OCI-LY7 (cell line): ENCODE measurements at places on chromosomes 4 and X. TPM values are rescaled to one million over a fixed set of nuclear protein-coding genes. Genes with fewer than 3 reads are reported as not detected.

DNA sequence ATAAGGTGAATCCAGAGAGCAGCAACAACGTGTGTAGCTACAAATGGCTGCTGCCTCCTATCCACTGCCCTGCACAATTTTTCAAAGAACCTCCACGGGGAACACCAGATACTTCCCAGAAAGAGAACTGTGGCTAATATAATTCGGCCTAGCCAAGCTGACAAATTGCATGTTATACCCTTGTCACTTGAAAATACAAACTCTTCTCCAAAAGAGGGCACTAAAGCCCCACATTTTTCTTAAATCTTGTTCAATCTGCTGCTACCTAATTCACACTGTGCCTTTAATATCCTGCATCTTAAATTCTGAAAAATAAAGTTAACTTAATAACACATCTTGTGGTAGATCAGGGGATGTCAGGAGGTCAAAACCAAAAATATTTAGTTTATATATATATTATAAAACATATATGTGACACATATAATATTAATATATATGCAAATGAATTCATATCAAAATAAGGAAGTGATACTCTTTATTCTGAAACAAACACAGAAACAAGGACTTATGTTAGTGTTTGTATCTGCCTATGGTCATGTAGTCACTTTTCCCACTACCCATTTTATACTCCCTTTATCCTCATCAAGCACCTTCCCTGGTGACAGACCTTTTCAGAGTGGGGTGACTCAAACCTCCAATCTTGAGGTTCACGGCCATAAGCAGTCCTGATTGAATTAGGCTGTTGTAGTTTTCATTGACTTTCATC is 24.1 kb downstream of the CT45A1 start:
- DNase-seq, result peak; percentile 5

TMLHE gene
- 3.0 and 3.2 TPM in 2 replicates for total RNA-seq

GPRASP3 gene
- total RNA-seq, result not detected in 2 replicates

DNA sequence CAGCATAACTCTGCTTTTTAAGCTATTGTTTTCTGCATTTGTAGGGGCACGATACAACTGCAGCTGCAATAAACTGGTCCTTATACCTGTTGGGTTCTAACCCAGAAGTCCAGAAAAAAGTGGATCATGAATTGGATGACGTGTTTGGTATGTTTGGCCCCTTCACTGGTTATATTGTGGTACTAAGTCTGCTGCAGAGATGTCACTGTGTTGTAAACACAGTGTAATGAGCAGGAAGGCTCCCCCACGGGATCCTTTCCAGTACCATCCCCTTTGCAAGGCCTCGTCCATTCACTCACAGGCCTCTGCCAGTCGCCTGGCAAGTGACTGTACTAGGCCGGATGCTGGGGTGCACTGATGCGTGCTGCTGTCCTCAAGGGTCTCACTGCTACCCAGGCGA is 13.8 kb downstream of the CYP4V2 start:
- peak; percentile 10 for DNase-seq
